ENCODE measurements at places on chromosomes 2 and 18. TPM values are rescaled to one million over a fixed set of nuclear protein-coding genes. Genes with fewer than 3 reads are reported as not detected.

Gene HOXD12
- not detected for total RNA-seq

DNA sequence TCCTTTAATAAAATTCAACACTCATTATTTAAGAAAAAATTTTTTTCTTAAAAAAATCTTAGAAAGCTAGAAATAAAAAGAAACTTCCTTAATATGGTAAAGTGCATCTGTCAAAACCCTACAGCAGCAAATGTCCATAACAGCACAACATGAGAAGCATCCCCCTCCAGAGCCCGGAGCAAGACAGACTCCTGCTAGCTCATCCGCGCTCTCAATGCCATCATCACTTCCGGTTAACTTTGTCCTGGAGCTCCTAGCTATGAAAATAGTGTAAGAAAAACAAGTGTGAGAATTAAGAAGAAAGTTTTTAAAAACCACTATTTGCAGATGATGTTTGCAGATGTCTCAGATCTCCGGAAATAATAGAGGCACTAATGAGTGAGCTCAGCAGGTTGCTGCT is 103.1 kb downstream of the TEX51 start:
- no peak for DNase-seq

Gene CPS1
- total RNA-seq: 2.3 TPM

Gene ALPP
- total RNA-seq: not detected

Gene FHOD3
- total RNA-seq: not detected

DNA sequence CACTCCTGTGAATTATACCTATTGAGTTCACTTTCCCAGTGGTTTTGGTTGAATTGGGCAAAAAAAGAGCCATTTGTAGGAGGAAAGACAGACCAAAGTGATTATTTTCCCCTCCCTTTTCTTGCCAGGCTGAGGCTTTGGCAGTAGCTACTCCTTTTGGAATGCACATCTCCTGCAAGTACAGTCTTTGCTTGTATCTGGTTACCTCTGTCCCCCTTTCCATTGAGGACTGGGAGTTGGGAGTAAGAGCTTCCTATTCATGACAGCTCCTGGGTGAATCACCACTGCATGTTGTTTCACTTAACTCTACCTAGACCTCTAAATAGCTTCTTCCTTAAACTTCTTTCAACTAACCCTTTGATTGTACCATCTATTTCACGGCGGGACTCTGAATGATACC is 695.3 kb upstream of the ZNF804A start:
- DNase-seq: no peak

Gene PHOSPHO2
- total RNA-seq: 4.9 TPM

DNA sequence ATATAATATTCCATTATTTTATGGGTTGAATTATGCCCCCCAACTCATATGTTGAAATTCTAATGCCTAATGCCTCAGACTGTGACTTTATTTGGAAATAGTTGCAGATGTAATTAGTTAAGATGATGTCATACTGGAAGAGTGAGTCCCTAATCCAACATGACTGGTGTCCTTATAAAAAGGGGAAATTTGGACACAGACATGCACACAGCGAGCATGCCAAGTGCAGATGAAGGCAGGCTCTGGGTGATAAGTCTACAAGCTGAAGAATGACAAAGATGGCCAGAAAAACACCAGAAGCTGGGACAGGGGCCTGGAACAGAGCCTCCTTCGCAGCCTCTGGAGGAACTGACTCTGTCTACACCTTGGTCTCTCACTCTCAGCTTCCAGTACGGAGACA is 10.0 kb upstream of the ASAP2 start:
- no peak for DNase-seq

Gene WDR33
- total RNA-seq: 88.1 TPM

DNA sequence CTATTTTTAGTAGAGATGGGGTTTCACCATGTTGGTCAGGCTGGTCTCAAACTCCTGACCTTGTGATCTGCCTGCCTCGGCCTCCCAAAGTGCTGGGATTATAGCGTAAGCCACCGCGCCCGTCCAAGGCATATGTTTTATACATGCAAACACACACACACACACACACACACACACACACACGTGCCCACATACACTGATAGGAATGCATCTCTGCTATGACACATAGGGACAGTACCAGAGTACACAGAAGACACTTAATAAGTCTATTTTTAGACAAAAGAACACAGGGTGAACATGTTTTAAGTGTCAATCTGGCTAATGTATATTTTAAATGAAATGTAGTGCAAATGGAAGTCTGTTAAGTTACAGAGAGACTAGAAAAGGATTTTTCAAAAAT is 10.7 kb upstream of the RNF103 start:
- DNase-seq: no peak

Measured in CD8-positive, alpha-beta memory T cell (primary cell).